ENCODE measurements at places on chromosomes 1 and 21. TPM values are rescaled to one million over a fixed set of nuclear protein-coding genes. Genes with fewer than 3 reads are reported as not detected.

Gene OR2T33
- polyA plus RNA-seq = not detected

Gene CALML6
- not detected for polyA plus RNA-seq

Gene SRM
- 25.3 TPM for polyA plus RNA-seq

Gene ZYG11A
- not detected for polyA plus RNA-seq

Gene FTCD
- polyA plus RNA-seq = not detected

Gene PLA2G4A
- 0.48 TPM for polyA plus RNA-seq

Gene RGS16
- polyA plus RNA-seq = 102 TPM

Gene DMRTA2
- polyA plus RNA-seq = not detected

Gene B3GALT2
- 17.1 TPM for polyA plus RNA-seq

Gene HHIPL2
- not detected for polyA plus RNA-seq

Gene TCHHL1
- polyA plus RNA-seq = not detected

Gene SGIP1
- polyA plus RNA-seq = 149 TPM

Gene AJAP1
- 7.4 TPM for polyA plus RNA-seq

Gene PAX7
- not detected for polyA plus RNA-seq

Gene FCGR3B
- polyA plus RNA-seq = not detected

Gene CFHR2
- polyA plus RNA-seq = not detected

Gene ADAMTS4
- 0.13 TPM for polyA plus RNA-seq

Gene RPS27
- 1,044 TPM for polyA plus RNA-seq

Gene SPRR2E
- polyA plus RNA-seq = not detected

Gene PLA2G2E
- not detected for polyA plus RNA-seq

Gene HDAC1
- polyA plus RNA-seq = 0.93 TPM

Gene OVAAL
- not detected for polyA plus RNA-seq

Gene KRTAP15-1
- not detected for polyA plus RNA-seq

Gene RBP7
- polyA plus RNA-seq = not detected

Gene HMCN1
- not detected for polyA plus RNA-seq

Gene ITLN2
- not detected for polyA plus RNA-seq

Gene KPNA6
- polyA plus RNA-seq = 45.7 TPM

Gene ALDH4A1
- polyA plus RNA-seq = 0.31 TPM

Gene OR10Z1
- polyA plus RNA-seq = not detected

Gene CIART
- polyA plus RNA-seq = 32.2 TPM

Gene PARK7
- polyA plus RNA-seq = 1,137 TPM

Gene TMEM51
- polyA plus RNA-seq = 0.52 TPM

Gene C1orf56
- 18.3 TPM for polyA plus RNA-seq

Gene KRTAP12-1
- not detected for polyA plus RNA-seq

Gene NR1I3
- 1.4 TPM for polyA plus RNA-seq

Gene PLCH2
- 0.22 TPM for polyA plus RNA-seq

Gene EPHB2
- 2.3 TPM for polyA plus RNA-seq

Gene LINGO4
- 115 TPM for polyA plus RNA-seq

Gene TRPM2
- polyA plus RNA-seq = 4.9 TPM

Gene MRPS14
- polyA plus RNA-seq = 86.2 TPM

Gene CLCC1
- polyA plus RNA-seq = 24.1 TPM
